ENCODE measurements at places on chromosomes 2 and 18.

DNA sequence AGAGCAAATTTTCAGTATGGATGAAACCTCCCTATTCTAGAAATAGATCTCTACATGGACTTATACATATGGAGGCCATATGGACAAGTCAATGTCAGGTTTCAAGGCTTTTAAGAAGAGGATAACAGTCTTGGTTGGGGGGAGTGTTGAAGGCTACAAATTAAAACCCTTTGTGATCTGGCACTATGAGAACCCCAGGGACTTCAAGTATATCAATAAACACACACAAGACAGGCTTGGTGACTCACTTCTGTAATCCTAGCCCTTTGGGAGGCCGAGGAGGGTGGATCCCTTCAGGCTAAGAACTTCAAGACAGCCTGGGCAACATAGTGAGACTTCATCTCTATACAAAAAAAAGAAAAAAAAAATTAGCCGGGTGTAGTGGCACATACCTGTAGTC lies 127.2 kb upstream of the SP5 start:
- no peak for DNase-seq

- DNase-seq: no peak
Measured at GRCh38 chr2:207935121-207935990, 90.0 kb downstream of the PLEKHM3 start.

- no peak for DNase-seq
Measured at GRCh38 chr2:1989216-1989615, 244.9 kb upstream of the PXDN start.

DNA sequence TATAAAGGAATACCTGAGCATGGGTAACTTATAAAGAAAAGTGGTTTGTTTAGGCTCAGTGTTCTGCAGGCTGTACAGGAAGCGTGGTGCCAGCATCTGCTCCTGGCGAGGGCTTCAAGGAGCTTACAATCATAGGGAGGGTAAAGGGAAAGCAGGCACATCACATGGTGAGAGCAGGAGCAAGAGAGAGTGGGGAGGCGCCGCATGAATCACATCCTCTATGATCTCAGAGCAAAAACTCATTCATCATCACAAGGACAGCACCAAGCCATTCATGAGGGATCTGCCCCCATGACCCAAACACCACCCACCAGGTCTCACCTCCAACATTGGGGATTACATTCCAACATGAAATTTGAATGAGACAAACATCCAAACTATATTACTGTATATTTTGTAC lies 32.5 kb downstream of the R3HDM1 start:
- DNase-seq: no peak

GRCh38 chr2:232228332-232228731 lies 150.2 kb upstream of the ALPP start:
- DNase-seq: no peak

DNA sequence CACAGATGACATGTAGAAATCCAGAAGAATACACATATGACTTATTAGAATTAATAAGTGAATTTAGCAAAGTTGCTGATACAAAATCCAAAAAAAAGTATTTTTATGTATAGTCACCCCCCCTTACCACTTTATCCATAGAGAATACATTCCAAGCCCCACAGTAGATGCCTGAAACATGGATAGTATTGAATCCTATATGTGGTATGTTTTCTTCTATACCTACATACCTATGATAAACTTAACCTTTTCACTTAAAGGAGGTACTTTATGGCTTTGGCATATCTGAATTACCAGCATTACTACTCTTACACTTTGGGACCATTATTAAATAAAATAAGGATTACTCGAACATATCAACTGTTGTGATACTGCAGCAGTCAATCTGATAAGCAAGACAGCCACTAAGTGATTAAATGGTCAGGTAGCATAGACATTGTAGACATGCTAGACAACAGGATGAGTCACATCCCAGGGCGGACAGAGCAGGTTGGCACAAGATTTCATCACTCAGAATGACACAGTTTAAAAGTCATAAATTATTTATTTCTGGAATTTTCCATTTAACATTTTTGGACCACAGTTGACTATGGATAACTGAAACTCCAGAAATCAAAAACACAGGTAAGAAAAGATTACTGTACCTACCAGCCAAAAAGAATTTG lies 208.2 kb upstream of the CHAC2 start:
- DNase-seq: no peak

DNA sequence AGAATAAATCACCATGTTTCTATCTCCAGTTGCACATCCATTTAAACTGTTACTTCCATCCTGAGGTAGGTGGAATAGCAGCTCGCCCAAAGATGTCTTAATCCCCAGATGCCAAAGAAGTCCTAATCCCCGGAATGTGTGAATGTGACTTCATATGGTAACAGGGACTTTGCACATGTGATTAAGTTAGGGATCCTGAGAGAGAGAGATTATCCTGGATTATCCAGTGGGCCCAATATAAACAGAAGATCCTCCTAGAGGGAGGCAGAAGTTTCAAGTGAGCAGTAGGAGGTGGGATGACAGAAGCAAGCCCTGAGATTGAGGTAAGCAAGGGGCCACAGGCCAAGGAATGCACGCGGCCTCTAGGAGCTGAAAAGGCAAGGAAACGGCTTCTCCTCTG lies 19.8 kb downstream of the CREG2 start:
- no peak for DNase-seq

DNA sequence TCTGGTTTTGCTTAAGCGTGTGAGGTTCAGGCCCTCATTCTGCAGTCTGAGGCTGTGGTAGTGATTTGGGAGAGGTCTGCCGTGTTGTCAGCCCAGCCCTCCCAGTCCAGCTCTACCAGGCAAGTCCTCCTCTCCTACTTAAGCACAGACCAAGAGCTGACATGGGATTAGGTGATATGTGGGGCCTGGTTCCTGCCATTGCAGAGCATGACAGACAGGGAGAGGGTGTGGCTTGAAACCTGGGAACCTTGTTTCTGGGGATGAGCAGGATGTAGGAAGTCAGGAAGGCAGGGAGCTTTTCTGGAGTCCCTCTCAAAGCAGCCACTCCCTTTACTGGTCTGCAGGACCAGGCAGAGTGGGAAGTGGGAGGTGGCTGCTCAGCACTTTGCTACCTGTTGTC lies 38.6 kb downstream of the PTPRM start:
- no peak for DNase-seq

- no peak for DNase-seq
Measured at GRCh38 chr2:198782734-198783133, 675.0 kb downstream of the SATB2 start.

GRCh38 chr18:26419746-26420145 lies 128.6 kb downstream of the KCTD1 start:
- DNase-seq: no peak

DNA sequence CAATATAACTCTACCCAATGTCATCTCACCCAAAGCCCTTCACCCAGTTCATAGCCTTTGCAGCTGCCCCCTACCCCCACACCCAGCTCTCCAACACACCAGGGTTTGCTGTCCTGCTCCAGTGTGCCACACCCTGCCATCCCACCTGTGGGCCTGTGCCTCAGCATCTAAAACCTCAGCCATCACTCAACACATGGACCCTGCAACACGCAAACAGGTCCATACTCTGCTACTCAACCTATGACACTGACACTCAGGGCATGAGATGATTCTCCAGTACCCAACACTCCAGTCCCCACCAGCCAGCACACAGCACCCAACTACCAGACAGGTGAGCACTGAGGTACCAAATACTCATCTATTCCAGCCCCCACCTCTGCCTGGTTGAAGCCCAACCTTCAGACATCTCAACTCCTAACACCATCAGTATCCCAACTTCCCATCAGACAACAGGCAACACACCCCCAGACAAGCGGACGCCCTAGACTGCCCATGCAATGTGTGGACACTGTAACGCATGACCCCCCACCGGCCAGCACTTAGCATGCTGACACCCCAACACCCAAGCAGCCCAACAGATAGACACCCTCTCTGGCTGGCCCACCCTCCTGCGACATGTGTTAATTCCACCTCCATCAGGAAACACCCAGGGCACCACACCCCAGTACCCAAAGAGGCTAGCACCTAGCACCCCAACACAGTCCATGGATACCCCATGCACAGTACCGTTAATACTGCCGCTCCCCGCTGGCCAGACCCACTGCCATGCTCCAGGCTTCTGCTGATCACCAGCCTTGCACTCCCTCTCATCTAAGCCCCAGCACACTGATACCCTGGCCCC lies 25.0 kb downstream of the ZAP70 start:
- DNase-seq: no peak

DNA sequence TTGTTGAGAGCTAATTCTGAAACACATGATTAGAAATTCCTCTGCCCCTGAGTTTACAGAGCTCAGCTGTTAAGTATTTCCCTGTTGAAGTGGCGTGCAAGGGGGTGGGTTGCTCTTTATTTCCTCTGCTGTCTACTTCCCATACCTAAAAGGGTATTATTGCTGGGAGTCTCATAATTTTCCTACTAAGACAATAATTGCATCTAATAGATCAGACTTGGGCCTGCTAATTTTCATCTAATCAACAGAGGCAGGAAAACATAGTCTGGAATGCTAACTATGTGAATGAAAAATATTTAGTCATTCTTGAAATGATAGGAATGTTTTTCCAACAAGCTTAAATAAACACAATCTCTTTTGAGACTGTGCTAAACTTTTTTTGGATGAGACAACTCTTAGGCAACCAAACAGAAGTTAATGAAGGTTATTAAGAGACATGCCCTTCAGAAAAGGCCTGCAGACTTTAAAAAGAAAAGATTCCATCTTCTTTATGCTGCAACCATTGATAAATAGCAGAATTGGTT lies 111.4 kb downstream of the FEZ2 start:
- no peak for DNase-seq

DNA sequence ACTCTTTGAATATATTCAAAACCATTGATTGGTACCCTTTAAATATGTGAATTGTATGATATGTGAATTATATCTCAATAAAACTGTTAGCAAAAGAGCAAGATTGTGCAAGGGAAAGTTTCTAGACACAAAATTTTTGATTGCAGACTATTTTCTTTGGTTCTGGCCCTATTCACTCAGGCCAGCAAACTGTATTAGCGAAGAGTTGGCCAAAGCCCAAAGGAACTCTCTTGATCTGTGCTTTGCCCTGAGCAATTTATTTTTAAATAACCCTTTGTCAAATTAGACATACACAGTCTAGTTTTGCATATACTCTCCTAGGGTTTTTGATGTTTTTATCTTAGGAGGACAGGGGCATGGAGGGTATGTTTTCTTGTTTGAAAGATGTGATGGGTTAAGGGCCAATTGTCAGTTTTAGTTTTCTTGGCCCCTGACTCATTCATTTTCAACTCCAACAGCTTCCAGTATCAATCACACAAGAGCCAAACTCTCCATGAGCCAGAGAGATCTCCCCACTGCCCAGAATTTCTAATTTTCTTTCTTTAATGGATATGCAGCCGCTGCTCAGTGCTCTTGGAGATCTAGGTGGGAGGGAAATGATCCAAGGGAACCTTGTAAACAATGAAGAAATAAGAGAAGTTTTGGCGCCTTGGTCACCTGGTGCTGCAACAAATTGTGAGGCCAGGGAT lies 231.5 kb downstream of the SRBD1 start:
- no peak for DNase-seq

DNA sequence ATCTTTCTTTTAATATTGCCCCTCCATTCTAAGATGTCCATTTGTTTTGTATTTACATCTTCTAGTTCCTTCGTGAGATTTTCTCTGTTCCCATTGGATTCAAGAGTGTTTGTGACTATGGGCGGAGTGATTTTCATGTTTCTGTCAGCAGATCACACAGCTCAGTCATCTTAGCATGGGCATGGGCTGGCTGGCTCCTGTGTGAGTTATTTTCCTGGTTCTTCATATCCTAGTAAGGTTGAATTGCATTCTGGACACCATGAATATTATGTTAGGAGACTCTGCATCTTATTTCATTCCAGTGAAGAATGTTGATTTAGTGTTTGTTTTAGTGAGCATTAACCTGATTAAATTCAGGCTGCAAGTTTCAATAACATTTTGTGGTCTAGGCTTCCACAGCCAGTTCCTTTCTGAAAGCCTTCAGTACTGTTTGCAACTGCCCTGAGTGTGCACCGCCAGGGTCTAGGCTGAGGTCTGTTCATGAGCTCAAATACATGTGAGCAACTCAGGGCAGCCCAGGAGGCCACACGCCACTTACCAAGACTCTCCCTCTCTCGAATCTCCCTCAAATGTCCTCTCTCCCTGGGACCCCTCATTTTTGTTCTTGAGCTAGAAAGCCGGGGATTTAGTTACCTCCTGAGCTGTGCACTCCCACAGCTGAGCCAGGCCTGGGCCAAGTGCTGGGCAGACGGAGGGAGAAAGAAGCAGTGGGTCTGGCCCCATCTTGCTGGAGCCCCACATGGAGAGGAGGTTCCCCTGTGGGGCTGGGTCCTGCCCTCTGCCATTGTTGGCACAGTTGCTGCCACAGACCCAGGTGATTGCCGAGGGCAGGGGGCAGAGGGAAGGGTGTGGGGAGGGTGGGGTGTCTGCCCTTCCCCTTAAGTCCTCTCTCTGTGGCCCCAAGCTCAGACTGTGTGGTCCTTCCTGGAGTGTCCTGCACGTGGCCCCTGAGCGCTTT lies 145.9 kb downstream of the RTP5 start:
- DNase-seq: no peak

DNA sequence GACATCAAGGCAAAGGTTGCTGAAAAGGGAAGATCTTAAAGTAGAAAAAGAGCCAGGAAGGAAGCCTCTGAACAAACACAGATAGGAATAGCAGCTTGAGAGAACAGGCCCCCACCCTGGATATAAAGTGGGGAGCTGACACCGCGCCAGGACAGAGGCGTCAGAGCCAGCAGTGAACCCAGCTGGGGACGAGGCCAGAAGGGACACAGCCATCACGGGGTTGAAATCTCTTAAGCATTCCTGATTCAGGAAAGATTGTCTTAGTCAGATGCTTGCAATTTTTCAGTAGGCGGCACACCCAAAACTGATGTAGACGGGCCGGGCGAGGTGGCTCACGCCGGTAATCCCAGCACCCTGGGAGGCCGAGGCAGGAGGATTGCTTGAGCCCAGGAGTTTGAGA lies 93.8 kb upstream of the PHLPP1 start:
- no peak for DNase-seq

GRCh38 chr2:86577817-86578456 lies 14.7 kb upstream of the CHMP3 start:
- no peak for DNase-seq

DNA sequence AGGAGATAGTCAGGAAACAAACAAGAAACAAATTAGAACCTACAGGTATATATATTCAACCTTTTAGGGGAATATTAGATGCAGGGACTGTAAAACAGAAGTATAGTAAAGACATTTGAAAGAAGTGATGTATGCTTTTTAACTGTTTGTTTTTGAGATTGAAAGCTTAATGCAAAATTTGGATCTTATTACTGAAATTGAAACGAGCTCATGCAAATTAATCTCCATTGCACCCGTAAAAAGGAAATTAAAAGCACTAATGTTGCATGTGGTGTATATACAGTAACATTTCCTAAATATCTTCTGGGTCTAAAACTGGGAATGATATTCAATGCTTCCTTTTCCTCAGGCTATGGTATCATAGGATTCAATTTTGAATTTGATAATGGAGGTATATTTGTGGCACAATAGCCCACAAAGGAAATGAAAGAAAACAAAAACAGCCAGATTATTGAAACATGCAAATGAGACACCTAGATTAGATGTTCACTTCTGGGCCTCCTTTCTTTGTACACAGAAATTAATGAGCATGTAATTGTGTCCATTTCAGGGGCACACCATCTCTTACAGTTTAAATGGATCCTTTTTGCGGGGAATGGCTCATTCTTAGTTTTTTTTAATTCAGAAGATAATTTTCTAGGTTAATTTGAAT lies 1.6 kb upstream of the ELOA2 start:
- DNase-seq: no peak
